ENCODE measurements at places on chromosomes 16 and 17.

DNA sequence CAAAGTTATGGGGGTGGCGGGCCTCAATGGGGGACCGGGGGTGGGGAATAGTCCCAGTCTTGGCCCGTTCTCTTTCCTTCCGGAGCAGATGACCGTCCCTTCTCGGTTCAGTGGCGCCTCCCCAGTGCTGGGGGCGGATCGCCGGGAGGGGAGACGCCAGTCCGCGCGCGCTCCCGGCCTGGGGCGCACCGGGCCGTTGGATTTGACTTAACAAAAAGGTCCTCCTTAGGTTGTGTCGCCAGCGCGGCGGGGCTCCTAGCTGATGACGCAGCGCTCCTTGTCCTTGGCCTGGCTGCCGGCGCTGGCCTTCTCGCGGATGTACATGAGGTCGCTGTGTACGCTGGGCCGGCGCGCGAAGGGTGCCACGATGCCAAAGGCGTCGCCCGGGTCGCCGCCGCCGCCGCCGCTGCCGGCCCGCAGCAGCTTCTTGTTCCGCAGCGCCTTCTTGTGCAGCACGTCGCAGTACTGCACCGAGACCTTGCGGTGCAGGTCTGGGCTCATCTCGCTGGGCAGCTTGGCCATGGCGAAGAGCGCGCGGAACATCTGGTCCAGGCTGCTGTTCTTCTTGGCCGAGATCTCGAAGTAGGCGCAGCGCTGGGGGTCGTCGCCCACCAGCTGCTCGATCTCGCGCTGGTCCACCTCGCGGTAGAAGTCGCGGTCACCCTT is 1.2 kb downstream of the RASD1 start:
- peak; percentile 72 for DNase-seq

- no peak for DNase-seq
Measured at GRCh38 chr17:44105941-44106340, 17.5 kb downstream of the HDAC5 start.

- DNase-seq: no peak
Measured at GRCh38 chr17:73291260-73291801, 20.5 kb downstream of the CDC42EP4 start.

GRCh38 chr17:13940858-13941665 is 128.2 kb upstream of the COX10 start:
- DNase-seq: no peak

- DNase-seq: no peak
Measured at GRCh38 chr16:2952679-2953078, 11.4 kb upstream of the KREMEN2 start.

DNA sequence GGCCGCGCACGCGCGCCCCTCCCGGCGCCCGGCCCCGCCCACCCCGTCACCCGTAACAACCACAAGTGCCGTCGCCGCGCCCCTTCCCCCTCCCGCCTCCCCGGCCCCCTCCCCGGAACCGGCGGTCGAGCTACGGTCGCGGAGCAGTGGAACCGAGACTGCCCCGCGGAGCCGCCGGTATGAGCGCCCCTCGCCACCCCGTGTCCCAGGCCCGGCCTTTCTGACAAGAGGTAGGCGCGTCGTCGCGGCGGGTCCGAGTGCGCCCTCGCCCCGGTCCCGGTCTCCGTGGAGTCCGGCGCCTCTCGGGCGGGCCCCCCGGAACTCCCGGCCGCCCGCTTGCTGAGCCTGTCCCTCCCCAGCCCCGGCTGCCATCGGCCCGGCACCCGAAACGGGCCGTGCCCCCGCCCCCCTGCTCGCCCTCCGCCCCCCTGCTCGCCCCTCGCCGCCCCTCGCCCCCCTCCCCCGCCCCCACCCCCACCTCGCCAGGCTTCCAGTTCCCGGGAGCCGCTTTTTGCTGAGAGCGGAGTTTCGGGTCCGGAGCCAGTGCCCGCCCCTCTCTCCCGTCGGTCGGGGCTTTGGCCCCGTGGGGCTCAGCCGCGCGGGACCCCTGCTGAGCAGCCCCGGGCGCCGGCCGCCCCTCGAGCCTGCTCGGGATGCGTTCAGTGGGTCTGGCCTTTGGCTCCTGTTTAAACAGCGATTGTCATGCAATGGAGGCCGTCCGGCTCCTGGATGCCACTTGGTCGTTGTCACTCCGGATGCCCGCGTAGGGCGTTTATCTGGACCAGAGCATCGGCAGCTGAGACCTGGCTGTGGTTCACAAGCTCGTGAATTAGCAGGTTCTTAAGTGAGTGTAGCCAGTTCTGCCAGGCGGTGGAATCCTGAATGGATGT is at the start of gene SEC14L1:
TSS of gene SEC14L1 (plus strand) at position 92 of the 890 bp plus-strand sequence. CDS start 2,628 bp downstream, outside the sequence.
- peak; percentile 61 for DNase-seq

DNA sequence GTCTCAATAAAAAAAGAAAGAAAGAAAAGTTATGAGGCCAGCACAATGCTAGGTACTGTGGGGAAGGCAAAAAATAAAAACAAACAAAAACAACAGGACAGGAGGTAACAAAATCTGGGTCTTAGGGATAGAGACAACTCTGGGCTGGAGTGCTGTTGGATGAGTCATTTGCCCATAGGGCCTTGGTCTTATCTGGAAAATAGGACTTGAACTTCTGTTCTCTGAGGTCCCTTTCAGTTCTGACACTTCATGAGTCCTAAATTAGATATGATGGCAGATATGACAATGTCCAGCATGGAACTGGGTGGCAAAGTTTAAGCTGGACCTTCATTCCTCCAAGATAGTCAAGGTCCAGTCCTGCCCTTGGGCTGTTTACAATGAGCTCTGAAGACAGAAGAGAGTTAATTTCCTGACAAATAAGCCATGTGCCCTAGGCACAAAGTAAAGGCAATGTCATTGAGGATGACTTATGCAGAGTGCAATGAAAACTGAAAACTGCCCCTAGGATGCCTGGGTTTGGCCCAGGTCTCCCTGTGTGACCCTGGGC is 8.9 kb upstream of the HDAC5 start:
- DNase-seq: no peak

DNA sequence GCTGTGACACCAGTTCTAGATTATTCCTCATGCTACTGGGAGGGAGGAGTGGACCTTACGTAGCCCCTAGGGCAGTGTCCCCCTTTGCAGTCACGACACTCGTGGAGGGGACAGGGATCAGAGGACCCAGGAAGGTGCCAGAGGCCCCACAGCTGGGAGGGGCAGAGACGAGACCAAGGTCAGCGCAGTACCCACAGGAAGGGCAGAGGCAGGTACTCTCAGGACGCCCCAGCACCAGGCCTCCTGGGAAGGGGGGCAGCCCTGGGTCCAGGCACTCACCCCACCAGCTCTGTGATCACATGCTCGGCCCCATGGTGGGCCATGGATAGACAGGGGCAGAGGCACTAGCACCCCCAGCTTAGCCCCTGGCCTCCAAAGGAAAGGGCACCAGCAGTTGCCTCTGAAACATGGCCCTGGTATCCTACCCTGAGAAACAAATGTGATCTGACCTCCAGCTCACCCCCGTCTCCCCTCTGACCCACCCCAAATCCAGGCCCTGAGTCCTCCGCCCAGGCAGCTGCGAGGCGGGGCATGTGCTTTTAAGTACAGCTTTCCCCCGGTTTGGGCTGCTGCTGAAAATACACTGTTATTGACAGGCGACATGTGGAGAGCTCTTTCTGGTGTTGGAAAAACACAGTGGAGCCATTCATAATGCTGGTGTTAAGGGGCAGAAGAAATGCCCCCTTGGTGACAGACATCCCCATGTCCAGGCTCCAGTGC is 361.9 kb downstream of the C16orf95 start:
- no peak for DNase-seq

- DNase-seq: no peak
Measured at GRCh38 chr16:57759541-57760356, 24.2 kb downstream of the KATNB1 start.

- peak; percentile 60 for DNase-seq
Measured at GRCh38 chr17:1474402-1475189, 17.9 kb downstream of the MYO1C start.

GRCh38 chr16:51549836-51550235 is 398.8 kb upstream of the SALL1 start:
- no peak for DNase-seq

DNA sequence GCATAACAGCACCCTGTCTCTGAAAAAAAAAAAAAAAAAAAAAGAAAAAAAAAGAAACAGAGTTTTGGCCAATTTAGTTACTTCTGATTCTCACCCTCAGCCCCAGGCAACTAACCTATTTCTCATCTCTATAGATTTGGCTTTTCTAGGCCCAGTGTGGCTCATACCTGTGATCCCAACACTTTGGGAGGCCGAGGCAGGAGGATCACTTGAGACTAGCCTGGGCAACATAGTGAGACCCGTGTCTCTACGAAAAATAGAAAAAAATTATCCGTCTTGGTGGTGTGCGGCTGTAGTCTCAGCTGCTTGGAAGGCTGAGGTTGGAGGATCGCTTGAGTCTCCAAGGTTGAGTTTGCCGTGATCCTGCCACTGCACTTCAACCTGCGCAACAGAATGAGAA is 8.7 kb downstream of the RPS6KB1 start:
- DNase-seq: no peak

DNA sequence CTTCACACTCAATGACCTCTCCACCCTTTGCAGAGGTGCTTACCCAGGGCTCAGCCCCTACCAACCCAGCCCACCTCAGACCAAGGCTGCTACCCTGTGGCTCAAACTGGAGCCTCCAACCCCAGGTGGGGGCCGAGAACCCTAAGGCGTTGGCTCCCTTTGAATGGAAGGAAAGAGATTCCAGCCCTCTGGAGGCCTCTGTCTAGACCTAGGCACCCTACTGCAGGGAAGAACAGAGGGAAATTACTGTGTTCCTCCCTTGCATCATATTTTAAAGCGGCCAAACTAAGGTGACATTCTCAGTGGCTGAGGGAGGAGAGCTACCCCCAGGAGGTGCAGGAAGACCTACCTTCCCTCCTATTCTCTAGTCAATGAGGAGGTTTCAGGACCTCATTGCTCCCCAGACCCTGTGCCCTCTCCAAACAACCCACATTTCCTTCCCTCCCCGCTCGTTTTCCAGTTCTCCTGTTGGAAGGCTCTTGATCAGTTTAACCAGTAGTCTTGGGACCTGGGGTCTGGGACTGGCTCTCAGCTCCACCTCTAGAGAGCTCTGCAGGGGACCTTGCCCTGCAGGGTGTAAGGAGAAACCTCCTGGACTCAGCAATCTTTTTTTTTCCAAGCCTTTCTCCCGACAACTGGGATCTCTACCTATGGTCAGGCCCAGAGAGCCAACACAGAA is 5.5 kb upstream of the HOXB8 start:
- no peak for DNase-seq

DNA sequence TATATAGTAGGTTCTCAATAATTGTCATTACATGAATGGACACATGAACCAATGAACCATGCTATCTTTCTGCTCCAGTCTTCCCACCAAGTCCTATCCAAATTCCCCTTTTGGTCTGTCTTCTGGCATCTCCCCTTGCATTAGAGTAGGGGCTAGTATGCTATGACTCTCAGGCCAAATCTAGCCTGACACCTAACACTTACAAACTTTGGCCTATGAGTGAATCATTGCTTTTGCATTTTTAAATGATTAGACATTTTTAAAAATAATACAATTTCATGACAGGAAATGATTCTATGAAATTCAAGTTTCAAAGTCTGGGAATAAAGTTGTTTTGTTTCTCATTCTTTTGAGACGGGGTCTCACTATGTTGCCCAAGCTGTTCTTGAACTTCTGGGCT is 102.5 kb upstream of the MAF start:
- no peak for DNase-seq

DNA sequence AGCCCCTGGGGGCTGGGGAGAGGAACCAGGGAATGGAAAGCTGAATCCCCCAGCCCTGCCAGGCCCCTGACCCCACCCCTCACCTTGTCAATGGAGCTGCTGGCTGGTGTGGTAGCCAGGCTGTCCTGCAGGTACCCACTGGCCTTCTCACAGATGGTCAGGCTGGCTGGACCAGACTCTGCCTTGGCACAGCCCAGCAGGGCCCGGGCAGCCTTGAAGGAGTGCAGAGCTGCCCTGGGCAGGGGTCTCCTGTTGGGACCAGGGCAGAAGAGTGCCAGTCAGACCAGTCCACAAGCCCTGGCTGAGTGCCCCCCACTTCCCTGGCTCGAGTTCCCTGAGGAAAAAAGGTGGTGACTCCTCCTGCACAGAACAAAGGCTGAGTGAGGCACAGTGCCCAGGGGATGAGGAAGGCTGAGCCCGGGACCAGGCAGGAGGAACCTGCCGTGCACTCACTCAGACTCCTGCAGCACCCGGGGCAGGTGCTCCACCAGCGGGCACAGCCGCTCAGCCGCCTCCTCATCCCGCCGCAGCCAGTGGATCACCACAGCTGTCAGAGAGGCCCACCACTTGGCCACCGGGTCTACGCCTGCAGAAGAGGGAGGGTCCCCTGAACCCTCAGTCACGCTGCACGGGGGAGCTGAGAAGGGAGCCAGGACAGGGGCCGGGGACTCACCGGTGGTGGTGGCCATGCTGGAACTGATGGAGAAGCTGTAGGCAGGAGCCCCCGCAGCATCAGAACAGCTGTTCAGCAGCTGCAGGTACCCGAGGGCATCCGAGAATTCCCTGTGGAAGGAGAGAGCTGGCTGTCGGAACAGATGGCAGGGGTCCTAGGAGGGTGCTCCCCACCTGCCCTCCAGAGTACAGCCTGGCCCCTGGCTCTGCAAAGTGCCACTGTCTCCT is 22.4 kb downstream of the SREBF1 start:
- DNase-seq: no peak

GRCh38 chr16:85176541-85177447 is 64.5 kb upstream of the CIBAR2 start:
- peak; percentile 58 for DNase-seq

DNA sequence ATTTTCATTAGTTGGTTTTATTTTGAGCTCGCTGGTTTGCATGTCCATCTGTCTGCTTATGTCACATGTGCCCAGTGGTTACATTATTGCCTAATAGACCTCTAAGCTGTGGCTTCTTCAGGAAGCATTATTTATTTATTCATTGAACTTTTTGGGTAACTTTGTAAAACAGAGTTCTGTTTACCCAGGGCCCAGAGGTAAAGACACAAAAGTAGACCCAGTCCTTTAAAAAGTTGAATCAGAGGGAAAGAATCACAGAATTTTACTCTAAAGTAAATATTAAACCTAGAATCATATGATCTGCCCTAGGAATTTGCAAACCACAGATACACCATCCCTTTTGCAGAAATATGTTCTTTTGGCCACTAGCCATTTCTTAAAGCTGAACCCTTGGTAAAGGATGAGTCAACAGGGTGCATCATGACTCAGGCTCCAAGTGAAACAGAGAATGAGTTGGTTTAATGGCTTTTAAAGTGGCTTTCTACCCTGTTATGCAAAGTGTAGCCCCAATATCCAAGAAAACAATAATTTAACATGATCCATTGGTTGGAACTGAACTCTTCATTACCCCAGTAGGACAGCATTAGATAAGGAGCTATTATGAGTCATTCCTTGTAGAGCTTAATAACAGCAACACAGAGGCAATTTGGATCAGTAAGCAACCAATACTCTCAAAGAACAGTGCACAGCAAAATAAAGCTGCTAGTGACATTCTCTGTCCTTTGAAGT is 236.3 kb downstream of the KCNJ2 start:
- DNase-seq: no peak

All from nephron progenitor cell (in vitro differentiated cells).